Stimulated activated CD8-positive, alpha-beta memory T cell treated with anti-CD3 and anti-CD28 coated beads, Interleukin-4, amount 100 ng/mL, for 1 hour (primary cell): ENCODE measurements at places on chromosomes 12 and 14.

DNA sequence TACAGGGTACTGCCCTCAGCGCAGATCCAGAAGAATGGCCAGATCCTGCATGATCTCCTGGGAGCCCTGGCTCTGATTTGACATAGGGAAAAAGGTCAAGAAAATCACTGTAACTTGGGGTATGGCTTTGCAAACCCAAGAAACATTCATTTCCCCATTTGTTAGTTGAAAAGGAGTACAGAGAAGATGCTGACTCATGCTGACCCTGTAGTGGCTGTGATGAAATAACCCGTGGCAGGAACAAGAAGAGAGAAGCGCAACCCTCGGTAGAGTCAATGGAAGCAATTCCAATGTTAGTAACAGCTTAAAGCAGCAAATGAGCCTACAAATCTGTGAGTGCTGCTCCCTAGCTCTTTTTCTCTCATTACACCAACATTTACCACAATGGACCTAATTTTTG is 281.6 kb upstream of the NPAS3 start:
- DNase-seq, result no peak

DNA sequence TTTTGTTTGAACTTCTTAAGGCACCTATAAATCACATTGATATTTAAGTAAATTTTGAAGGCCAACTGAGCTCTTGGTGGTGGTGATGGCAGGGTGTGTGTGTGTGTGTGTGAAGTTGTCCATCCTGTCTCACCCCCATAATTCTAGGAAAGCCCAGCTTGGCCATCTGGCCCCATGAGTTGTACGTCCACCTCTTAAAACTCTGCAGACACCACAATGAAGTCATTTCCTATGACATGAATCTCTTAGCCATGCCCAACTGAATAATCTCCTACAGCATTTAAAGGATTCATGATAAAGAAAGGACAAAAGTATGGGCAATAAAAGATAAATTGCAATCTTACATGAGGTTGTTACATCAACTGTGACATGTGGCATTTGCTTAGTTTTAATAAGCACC is 123.4 kb downstream of the TTC7B start:
- no peak for DNase-seq

GRCh38 chr14:99080306-99080705 is 191.7 kb downstream of the BCL11B start:
- no peak for DNase-seq

DNA sequence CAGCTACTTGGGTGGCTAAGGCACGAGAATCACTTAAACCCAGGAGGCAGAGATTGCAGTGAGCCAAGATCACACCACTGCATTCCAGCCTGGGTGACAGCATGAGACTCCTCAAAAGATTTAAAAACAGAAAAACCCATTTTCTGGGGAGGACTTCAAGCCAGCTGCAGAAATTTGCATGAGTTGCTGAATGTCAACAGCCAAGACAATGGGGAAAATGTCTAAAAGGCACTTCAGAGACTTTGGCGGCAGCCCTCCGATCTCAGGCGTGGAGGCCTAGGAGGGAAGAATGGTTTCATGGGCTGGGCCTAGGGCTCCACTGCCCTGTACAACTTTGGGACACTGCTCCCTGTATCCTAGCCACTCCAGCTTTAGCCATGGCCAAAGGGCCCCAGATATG is 177.8 kb upstream of the C14orf180 start:
- no peak for DNase-seq

GRCh38 chr12:50196537-50196936 is 29.4 kb upstream of the CERS5 start:
- DNase-seq, result no peak

DNA sequence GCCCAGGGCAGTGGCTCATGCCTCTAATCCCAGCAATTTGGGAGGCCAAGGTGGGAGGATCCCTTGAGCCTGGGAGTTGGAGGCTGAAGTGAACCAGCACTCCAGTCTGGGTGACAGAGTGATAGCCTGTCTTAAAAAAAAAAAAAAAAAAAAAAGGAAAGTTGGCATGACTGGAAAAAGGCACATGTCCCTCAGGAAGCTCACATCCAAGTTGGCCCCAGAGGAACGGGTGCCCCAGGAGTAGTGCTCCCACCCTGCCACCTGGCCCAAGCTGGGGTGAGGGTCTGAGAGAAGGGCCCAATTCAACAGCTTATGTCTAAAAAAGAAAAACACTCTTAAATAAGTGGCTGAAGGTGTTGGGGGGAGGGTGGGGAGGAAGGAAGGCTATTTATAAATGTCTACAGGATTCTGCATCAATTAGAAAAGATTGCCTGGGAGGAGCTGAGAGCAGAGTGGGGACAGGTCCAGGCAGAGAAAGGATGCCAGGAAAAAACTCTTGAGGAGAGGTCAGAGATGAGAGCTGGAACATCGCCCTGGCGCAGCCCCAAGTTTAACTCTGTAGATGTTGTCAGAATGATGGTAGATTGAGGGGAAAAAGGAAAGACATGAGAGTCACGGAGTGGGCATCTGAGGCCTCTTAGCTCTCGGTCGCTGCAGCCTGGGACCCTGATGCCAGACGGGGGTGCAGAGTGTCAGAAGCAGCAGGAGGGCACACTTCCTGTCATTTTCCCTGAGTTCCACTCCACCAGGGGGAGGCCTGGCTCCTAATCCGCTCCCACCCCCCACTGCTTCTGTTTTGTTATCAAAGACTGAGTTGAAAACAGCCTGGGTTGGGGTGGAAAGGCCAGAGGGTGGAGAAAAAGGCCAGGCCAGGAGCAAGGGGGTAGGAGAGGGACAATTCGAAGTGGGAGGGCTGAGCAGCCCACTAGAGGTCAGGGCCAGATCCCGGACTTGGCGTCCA is 7.3 kb downstream of the SPRYD3 start:
- no peak for DNase-seq

- DNase-seq, result no peak
Measured at GRCh38 chr12:121079736-121080272, 40.8 kb upstream of the OASL start.
